Fibroblast of the aortic adventitia (primary cell): ENCODE measurements at places on chromosomes 16 and 17.

GRCh38 chr16:3017794-3018506 is at the start of gene CLDN6:
Gene CLDN6, minus strand, starts transcription at chr16:3018183. Its CDS starts 2,162 bp downstream, at chr16:3016021.
- no peak for DNase-seq

DNA sequence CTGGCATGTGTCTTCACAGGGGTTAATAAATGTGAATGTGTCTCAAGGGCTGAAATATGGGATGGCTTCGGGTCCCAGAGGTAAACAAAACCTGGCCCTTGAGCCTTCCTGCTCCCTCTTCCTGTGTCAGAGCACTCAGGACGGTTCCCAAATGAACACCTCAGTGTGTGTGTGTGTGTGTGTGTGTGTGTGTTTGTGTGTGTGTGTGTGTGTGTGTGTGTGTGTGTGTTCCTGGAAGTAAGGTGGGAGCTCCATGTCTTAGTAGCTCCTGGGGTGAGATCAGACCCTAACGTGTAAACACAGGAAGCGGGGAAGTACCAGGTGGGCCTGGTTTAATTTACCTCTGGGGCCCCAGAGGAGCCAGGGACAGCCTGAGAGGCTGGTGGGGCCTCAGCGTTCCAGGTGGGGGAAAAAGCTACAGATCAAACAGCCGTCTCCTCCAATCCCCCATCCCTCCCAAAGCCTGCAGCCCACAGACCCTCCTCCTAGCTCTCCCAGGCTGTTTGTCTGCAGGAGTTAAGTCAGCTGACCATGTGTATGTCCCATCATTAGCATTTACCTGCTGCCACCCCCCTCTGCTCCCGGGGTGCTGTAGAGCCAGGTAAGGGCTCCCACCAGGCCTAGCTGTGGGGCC is 6.1 kb downstream of the KIF19 start:
- no peak for DNase-seq

GRCh38 chr17:4545217-4545951 is 9.8 kb downstream of the MYBBP1A start:
- DNase-seq, result no peak

DNA sequence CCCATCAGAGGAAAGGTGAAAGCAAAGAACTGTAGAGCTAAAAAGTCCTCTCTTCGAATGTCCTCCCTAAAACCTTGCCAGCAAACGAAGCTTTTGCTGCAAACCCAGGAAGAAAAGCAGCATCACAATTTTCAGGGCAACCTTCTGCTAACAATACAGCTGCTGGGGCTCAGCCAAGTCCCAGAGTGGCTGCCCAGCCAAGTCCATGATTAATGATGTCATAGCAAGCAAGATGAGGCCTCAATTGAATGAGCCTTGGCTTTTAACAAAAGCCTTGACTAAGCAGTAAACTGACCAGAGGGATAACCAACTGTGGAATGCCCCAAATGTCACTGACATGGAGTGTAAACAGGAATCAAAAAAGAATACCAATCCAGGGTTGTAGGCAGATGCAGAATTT is 342.7 kb downstream of the PMP22 start:
- peak; percentile 35 for DNase-seq
